ENCODE measurements at places on chromosomes 16 and 17.

- DNase-seq: no peak
Observed at GRCh38 chr17:67049025-67049739, 4.8 kb downstream of the CACNG1 start.

DNA sequence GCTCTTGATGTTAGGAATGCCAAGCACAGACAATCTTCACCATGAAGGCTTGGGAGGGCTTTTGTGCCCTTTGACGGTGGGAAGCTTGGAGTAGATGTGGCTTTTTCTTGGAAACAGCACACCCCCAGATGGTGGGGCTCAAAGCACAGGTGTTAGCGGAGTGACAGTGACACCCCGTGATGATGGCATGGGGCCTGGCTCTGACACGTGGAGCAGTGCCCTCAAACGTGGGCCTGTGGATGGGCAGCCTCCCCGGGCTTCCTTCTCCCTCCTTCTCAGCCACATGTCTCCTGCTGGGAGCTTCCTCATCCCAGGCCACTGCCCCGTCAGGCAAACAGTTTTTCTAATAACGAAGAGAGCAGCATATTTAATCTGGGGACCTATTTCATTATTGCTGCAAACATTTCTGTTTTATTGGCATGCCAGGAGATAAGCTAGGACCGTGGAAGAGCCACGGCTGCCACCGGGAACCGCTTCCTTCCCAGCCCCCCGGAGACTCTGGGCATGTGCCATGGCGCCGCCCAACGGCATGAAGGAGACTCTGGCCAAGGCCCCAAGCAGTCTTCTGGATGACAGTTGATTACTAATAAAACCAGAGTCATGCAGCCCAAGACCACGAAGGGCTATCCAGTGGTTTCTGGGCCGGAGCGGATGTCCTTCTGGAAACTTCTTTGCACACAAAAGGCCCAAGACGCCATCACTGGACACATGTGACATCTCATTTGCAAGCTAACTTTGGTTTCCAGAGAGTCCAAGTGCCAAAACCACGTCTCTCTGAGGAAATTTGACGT lies 280.3 kb upstream of the FOXF1 start:
- DNase-seq: no peak

DNA sequence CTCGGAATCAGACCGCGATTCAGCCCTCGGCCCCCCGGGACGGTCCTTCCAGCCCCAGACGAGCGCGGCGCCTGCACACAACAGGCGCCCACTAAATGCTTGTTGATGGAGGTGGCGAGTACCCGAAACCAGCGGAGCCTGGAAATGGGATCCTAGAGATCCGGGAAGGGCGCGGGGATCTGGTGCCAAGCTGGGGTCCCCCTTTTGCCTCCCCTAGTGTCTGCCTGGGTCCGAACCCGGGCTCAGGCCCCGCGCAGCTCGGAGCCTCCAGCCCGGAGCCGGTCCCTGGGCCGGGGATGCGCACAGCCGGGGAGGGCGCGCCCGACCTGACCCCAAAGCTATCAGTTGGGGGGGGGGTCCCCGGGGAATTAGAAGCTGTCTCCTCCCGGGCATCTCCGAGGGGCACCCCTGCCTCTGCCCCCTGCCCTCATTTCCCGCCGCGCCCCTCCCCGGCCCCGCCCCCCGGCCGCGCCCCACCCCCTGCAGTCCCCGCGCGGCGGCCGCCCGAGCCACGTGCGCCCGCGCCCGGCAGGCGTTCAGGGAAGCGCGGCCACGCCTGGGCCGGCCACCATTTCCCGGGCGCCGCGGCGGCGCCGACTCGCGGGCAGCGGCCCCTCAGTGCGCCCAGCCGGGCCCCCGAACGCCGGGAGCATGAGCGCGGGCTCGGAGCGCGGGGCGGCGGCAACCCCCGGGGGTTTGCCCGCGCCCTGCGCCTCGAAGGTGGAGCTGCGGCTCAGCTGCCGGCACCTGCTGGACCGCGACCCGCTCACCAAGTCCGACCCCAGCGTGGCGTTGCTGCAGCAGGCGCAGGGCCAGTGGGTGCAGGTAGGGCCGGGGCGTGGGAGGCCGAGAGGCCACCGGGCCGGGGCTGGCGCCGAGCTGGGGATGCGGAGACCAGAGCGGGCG lies at the start of gene CPNE7:
TSS of gene CPNE7 (plus strand) at position 512 of the 906 bp plus-strand sequence. CDS start at position 652, 140 bp downstream.
- peak; percentile 30 for DNase-seq

DNA sequence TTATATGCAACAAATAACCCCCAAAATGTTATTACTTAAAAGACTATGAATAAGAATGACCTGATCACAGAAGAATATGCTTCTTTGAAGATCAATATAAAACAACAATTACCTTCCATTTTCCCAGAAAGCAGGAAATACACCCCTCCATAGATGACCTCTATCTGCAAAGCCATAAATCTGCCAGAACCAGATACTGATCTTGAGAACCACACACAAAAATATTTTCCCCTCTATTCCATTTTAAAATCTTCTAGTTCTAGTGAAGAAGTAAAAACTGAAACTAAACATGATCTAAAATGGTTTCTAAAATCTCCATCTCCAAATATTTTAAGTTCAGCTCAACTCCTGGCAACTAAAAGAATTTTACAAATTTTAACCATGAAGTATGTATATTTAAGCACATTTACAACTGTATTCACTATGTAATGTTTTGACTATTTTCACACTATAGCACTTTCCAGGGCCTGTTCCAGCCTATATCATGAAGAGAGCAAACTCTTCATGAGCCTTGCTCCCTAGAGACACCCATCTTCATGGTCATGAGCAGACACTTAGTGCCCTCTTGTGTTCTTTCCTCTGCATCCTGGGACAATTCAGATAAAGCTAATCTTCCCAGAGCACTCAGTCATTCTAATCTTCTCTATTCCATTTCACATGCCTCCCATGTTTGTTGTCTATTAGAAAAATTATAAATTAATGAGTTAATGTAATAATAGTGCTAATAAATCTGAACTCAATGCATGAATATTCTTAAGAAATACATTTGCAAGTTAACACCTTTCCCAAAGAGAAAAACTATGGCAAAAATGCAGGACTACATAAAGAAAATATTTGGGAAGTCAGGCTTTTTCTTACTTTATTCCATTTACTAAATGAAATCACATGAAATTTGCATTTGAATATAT lies 87.0 kb downstream of the HELZ start:
- DNase-seq: peak; percentile 64

All from BE2C (cell line).